Sciatic nerve (tissue), 2 donors: ENCODE measurements at places on chromosomes 1 and 21. TPM values are rescaled to one million over a fixed set of nuclear protein-coding genes. Genes with fewer than 3 reads are reported as not detected.

DNA sequence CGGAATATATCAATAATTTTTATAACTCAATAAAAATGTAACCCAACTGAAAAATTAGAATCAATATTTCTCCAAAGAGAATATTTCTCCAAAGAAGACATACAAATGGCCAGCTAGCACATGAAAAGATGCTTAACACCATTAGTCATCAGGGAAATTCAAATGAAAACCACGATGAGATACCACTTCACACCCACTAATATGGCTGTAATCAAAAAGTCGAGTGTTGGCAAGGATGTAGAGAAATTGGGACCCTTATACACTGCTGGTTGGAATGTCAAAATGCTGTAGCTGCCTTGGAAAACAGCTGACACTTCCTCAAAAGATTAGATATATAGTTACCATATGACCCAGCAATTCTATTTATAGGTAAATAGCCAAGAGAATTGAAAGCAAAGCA lies 133.0 kb downstream of the GPR52 start:
- DNase-seq = no peak

- no peak for DNase-seq
These were observed 216.0 kb downstream of the SMYD3 start for GRCh38 chr1:246291127-246291526.

DNA sequence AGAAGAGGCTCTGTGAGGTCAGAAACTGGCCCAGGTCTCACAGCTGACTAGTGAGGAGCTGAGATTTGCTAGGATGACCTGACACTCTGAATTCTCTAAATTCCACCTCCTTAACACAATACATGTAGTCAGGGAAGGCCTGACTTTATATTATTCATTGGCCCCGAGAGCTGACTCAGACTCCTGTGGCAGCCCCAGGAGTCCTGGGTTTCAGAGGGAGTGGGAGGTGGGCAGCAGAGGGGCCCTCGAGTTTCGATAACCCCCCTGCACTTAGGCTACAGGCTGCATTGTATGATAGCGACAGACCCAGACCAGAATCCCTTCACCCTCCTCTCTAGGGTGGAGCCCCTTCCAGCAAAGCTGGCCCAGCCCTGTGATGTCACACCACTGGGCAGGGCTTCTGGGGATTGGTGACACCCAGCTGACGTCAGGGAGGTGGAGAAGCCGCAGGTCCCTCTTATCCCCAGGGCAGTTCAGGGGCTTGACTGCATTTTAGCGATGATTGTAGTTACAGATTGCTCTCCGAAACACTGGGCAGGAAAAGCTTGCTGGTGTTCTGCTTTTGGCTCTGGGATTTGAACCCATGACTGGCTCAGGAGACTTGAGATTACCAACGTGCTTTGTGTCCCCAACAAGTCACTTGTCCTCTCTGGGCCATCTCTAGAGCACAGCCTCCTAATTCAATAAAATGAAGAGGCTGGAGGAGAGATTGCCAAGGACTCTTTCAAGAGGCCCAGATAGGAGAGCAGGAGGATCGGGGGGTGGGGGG lies 17.0 kb upstream of the GPR37L1 start:
- no peak for DNase-seq

DNA sequence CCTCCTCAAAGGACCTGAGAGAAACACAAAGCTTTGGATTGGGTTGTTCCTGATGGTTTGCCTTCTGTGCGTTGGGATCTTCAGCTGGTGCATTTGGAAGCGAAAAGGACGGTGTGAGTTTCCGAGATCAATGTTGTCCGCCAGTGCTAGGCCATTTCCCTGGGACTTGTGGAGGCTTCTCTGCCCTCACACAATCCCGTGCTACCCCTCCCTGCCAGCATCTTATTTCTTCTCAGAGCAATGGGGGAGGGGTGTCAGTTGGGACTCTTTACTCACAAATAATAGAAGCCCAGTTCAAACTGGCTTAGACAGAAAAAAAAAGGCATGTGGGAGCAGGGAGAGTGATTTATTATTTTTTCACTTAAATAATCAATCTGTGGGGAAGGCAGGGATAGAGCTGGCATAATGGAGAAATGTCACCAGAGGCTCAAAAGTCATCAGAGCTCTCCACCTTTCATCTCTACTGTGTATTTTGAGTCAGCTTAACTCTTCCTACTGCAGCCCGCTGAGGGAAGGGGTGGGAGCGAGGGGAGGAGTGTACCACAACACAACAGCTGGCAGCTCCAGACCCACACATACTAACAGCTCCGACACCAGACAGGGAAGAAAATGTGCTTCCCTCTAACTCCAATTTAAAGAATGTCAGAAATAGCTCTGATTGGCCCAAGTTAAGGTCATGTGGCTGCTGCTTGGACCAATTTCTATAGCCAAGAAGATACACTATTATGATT lies 22.4 kb downstream of the LY9 start:
- no peak for DNase-seq

DNA sequence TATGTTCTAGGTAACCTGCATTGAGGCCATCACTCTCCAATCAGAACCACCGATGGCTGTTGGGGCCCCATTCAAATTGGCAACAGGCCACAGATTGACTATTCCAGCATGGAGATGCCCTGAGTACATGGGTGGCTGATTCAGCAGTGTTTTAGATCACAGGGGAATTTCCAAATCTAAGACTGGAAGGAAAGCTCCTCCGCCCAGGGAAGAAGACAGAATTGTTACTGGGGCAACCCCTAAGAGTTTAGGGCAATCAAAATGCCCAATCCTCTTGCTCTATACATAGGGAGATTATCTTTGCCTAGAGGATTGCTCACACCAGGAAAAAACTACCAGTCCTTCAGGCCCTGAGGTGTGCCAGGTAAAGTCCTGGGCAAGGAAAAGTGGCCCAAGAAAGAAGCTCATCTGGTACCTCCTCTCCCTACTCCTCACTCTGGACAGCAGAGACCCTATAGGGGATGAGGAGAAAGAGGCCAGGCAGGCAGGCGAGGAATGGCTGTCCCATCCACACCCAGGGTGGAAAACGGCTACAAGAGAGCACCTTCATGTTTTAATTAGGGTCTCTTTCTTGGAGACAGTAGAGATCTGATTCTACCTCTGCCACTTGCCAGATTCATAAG lies 5.8 kb downstream of the S100A8 start:
- DNase-seq = no peak

The BRDT gene
- total RNA-seq = not detected

The TNFRSF9 gene
- 0.27 TPM for total RNA-seq

The IPO13 gene
- total RNA-seq = 29.0 TPM

The GPR37L1 gene
- 33.3 TPM for total RNA-seq

The PTAFR gene
- total RNA-seq = 7.0 TPM

The C8A gene
- total RNA-seq = not detected
